Renal cortical epithelial cell (primary cell): ENCODE measurements at places on chromosomes 2 and 18. TPM values are rescaled to one million over a fixed set of nuclear protein-coding genes. Genes with fewer than 3 reads are reported as not detected.

The MALL gene
- 9.7 and 60.8 TPM in 2 replicates for total RNA-seq

The GKN2 gene
- total RNA-seq: not detected in 2 replicates

The MYO3B gene
- total RNA-seq: 1.4 and 10.6 TPM in 2 replicates

The SLC35F5 gene
- 381 and 427 TPM in 2 replicates for total RNA-seq

The YIPF4 gene
- 46.0 and 55.3 TPM in 2 replicates for total RNA-seq

The SLC16A14 gene
- total RNA-seq: 0.17 and 1.8 TPM in 2 replicates

The PDCL3 gene
- 20.5 and 20.6 TPM in 2 replicates for total RNA-seq

The RUFY4 gene
- not detected in 2 replicates for total RNA-seq

The TUBA3E gene
- total RNA-seq: not detected in 2 replicates

The SNORC gene
- 0.69 and 2.1 TPM in 2 replicates for total RNA-seq

The COA5 gene
- 24.7 and 51.8 TPM in 2 replicates for total RNA-seq

The RSAD2 gene
- total RNA-seq: 0.20 and 12.0 TPM in 2 replicates

The LOXHD1 gene
- not detected in 2 replicates for total RNA-seq

The SERPINB3 gene
- total RNA-seq: 0.40 and 1.9 TPM in 2 replicates

The ADAM23 gene
- not detected in 2 replicates for total RNA-seq

The ALPP gene
- not detected in 2 replicates for total RNA-seq

The SATB2 gene
- total RNA-seq: 2.3 and 5.6 TPM in 2 replicates

The FSHR gene
- total RNA-seq: 0.05 TPM in 1 of 2 replicates, not detected in the other

The ROCK2 gene
- 28.0 and 50.7 TPM in 2 replicates for total RNA-seq

The FIGN gene
- total RNA-seq: 3.0 and 9.0 TPM in 2 replicates

The ZSCAN30 gene
- 15.6 and 24.0 TPM in 2 replicates for total RNA-seq

The DPYSL5 gene
- not detected in 2 replicates for total RNA-seq

The SLC11A1 gene
- total RNA-seq: 0.05 TPM in 1 of 2 replicates, not detected in the other

The GATA6 gene
- 0.35 and 0.45 TPM in 2 replicates for total RNA-seq

The REG3A gene
- not detected in 2 replicates for total RNA-seq

The ANTXR1 gene
- total RNA-seq: 3.3 and 26.5 TPM in 2 replicates

The RFTN2 gene
- total RNA-seq: under 0.01 and 0.05 TPM in 2 replicates

The NGEF gene
- 0.35 and 0.75 TPM in 2 replicates for total RNA-seq

The CCDC68 gene
- total RNA-seq: 3.8 and 5.5 TPM in 2 replicates

The TMX3 gene
- total RNA-seq: 58.4 and 67.7 TPM in 2 replicates

The GALNT14 gene
- 93.3 and 151 TPM in 2 replicates for total RNA-seq

The XIRP2 gene
- total RNA-seq: not detected in 2 replicates

The PROM2 gene
- 17.6 and 38.0 TPM in 2 replicates for total RNA-seq

The IL37 gene
- total RNA-seq: not detected in 2 replicates

The HOXD4 gene
- total RNA-seq: 6.6 and 23.2 TPM in 2 replicates

The EVX2 gene
- not detected in 2 replicates for total RNA-seq

The FAM237A gene
- not detected in 2 replicates for total RNA-seq

The ANKRD30BL gene
- total RNA-seq: not detected in 2 replicates

The KRCC1 gene
- 30.7 and 31.6 TPM in 2 replicates for total RNA-seq

The LYG1 gene
- total RNA-seq: 0.70 TPM in 1 of 2 replicates, not detected in the other

The TMEM178A gene
- 2.1 and 2.9 TPM in 2 replicates for total RNA-seq

The INO80C gene
- total RNA-seq: 4.7 and 6.2 TPM in 2 replicates

The SLC38A11 gene
- total RNA-seq: 0.69 and 1.2 TPM in 2 replicates

The MYCN gene
- not detected in 2 replicates for total RNA-seq

The ABCB11 gene
- total RNA-seq: not detected in 2 replicates

The ALKAL2 gene
- total RNA-seq: 3.9 and 12.9 TPM in 2 replicates

The C1GALT1C1L gene
- 1.2 and 2.5 TPM in 2 replicates for total RNA-seq

The APCDD1 gene
- under 0.01 TPM in 1 of 2 replicates, not detected in the other for total RNA-seq

The IL36B gene
- not detected in 2 replicates for total RNA-seq
